Stimulated activated CD8-positive, alpha-beta memory T cell treated with anti-CD3 and anti-CD28 coated beads, Interleukin-7, amount 100 ng/mL, for 4 hours (primary cell): ENCODE measurements at places on chromosomes 2 and 18.

GRCh38 chr2:33383855-33384598, 92.4 kb upstream of the RASGRP3 start:
- DNase-seq: no peak

GRCh38 chr2:46679761-46680160, 200.4 kb downstream of the TMEM247 start:
- DNase-seq: no peak

GRCh38 chr2:219571311-219572236, at the start of gene OBSL1:
TSS of gene OBSL1 (minus strand) at chr2:219571539. CDS start at chr2:219571232, 307 bp downstream.
- DNase-seq: no peak

DNA sequence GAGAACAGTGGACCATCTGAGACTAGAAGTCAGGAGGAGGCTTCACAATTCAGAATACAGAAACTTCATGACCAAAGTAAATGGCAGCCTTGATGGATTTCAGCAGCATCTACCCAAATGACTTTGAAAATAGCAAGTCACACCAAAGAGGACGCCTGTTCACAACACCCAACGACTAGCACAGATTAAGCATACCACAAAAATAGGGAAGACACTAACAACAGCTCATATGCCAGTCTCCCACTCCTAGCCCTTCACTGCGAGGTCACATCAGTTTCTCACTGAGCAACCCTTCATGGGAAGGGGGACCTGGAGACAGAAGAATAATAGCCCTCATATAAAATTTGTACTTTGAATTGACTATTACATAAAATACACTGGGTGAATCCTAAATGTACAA, 228.4 kb upstream of the SLC39A10 start:
- DNase-seq: no peak

GRCh38 chr18:39647627-39648534, 2082.3 kb upstream of the CELF4 start:
- DNase-seq: no peak

DNA sequence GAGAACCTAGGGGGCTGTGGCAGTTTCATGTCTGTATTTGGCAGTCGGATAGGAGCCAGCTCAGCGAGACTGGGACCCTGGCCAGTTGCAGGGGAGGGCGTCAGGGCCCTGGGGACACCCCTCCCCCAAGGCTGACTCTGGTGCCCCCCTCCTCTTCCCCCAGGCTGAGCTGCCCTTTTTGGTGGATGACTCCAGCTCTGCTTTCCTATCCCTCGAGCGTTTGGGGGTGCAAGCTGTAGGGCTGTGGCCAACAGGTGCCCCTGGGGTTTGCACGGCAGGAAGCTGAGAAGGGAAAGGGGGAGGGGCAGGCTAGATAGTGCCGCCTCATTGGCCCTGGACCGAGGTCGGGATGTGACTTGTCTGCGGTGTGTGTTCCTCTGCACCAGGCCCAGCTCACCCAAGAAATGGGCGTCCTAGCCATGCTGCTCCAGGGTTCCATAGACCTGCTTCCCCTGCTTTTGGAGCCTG, 26.4 kb downstream of the SPEG start:
- DNase-seq: no peak
